AG04450 (cell line): ENCODE measurements at places on chromosomes 6 and 20. TPM values are rescaled to one million over a fixed set of nuclear protein-coding genes. Genes with fewer than 3 reads are reported as not detected.

Gene KCNQ2
- polyA plus RNA-seq: not detected in 2 replicates

Gene WTAP
- 38.5 and 45.7 TPM in 2 replicates for polyA plus RNA-seq

Gene PI3
- polyA plus RNA-seq: not detected in 2 replicates

Gene TRIM31
- polyA plus RNA-seq: not detected in 2 replicates

Gene BTN1A1
- 0.04 TPM in 1 of 2 replicates, not detected in the other for polyA plus RNA-seq

Gene MTO1
- 21.1 and 23.1 TPM in 2 replicates for polyA plus RNA-seq

Gene SYCP2
- 0.24 and 0.25 TPM in 2 replicates for polyA plus RNA-seq

Gene ANKRD6
- polyA plus RNA-seq: 0.10 and 0.21 TPM in 2 replicates

Gene SCGN
- polyA plus RNA-seq: not detected in 2 replicates

Gene WASF1
- polyA plus RNA-seq: 15.7 and 22.3 TPM in 2 replicates

Gene HLA-DRA
- polyA plus RNA-seq: not detected in 2 replicates

Gene TFAP2A
- polyA plus RNA-seq: 2.3 TPM in 2 replicates
